ENCODE measurements at places on chromosomes 13 and 19.

DNA sequence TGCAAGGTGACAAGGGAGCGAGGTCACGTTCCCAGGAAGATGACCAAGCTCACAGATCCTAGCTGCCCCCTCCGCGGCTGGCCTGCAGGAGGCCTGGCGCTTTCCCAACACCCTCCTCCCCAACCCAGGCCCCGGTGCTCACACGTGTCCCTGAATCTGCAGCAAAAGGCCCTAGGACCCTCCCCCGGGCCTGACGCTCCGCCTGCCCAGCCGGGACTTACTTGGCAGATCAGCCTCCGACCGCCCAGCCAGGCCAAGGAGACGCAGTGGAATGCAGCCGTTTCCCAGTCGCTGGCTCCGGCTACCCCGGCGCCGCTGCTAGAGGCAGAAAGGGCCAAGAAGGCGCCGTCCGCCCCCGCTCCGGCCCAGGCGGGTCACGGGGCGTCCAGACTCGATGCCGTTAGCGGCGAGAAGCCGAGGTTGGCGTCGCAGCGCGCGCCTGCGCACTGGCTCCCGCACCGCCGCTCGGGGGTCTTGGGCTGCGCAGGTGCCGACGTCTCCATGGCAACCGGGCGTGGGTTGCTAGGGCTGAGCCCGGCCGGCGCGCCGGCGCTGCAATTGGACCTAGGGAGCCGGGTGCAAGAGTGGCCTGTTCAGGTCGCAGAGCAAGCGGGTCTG is at the start of gene PNMA8A:
PNMA8A (minus strand) TSS at position 448 of the 618 bp plus-strand sequence. CDS start 528 bp downstream, outside the sequence.
- peak; percentile 89 for DNase-seq

- no peak for DNase-seq
These were observed 1.7 kb upstream of the TLE5 start for GRCh38 chr19:3064011-3064330.

- no peak for DNase-seq
These were observed 56.4 kb upstream of the MRI1 start for GRCh38 chr19:13707915-13708314.

DNA sequence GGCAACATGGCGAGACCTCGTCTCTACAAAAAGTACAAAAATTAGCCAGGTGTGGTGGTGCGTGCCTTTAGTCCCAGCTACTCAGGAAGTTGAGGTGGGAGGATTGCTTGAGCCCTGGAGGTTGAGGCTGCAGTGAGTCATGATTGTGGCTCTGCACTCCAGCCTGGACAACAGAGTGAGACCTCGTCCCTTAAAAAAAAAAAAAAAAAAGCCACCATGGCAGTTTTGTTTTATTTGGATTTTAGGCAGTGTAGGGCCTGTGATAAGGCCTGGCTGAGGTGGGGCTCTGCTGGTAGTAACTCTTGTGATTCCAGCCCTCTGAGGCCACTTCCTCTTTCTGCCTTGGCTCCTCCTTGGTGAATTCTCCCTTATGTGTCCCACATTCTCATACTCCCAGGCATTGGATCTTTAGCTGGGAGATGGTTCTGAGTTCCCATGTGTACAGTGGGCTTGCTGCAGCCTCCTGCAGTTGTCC is 39.2 kb downstream of the GATAD2A start:
- DNase-seq: no peak

DNA sequence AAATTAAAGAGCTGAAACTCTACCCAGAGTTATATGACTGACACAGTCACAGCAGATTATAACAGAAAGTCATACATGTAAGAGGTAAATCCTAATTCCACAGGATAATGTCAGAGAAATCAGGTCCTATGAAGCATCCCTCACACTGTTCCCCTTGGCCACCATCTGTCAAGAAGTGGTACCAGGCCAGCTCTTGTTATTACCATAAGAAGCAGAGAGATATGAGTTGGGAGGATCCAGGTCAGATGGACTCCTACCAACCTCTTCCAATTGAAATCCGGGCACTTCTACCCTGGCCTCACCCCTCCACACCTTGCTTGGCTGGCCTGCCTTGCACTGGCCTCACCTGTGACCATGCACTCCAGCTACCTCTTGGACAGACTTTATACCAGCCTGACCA is 353.2 kb downstream of the DNAJC15 start:
- DNase-seq: no peak

- peak; percentile 96 for DNase-seq
These were observed 32.0 kb upstream of the TUBGCP3 start for GRCh38 chr13:112619730-112620631.

DNA sequence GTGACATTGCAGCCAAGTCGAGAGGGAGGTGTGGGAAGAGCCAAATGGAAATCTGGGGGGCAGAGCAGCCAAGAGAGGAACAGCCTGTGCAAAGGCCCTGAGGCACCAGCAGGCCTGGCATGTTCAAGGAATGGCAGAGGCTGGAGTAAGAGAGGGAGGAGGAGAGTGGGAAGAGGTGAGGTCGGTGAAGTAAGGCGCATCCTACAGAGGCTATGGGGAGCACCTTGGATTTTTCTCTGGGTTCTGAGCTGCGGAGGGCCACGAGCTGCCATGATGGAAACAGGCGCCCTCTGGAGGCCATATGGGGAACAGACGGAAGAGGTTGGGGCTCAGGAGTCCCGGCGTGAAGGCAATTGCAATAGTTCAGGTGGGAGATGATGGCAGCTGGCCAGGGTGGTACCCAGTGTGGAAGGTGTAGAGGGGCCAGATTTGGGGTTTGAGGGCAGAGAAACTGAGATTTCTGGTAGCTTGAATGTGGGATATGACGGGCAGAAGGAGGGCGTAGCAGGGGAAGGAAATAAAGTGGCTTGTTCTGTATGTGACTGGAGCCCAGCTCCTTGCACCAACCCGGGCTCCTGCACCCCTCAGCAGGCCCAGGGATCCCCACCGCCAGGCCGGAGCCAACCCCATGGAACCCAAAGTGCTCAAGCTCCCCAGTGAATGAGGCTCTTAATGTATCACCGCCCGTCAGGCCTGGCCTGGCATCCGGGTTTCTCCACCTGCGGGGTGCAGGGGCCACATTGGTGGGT is 20.5 kb upstream of the STRN4 start:
- DNase-seq: no peak

- DNase-seq: no peak
These were observed 1.2 kb upstream of the KATNAL1 start for GRCh38 chr13:30308548-30308947.

DNA sequence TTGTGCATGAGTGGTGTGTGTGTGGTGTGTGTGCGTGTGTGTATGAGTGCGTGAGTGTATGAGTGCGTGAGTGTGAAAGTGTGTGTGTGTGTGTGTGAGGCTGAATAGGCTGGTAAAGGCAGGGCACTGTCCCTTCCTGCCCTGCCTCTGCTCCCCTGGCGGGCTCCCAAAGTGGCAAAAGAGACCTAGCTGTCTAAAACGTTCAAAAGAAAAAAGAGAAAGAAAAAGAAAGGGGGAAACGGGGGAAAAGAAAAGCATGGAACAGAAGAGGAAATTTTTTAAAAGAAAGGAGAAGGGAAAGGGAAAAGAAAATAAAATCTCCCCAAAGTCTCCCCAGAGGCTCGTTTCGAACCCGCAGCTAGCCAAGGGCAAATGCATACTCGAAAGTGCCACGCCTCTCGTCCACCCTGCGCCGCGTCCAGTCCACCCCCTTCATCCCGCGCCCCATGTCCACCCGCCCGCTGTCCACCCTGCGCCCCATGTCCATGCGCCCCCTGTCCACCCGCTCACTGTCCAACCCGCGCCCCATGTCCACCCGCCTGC is 37.0 kb upstream of the FLT1 start:
- no peak for DNase-seq

DNA sequence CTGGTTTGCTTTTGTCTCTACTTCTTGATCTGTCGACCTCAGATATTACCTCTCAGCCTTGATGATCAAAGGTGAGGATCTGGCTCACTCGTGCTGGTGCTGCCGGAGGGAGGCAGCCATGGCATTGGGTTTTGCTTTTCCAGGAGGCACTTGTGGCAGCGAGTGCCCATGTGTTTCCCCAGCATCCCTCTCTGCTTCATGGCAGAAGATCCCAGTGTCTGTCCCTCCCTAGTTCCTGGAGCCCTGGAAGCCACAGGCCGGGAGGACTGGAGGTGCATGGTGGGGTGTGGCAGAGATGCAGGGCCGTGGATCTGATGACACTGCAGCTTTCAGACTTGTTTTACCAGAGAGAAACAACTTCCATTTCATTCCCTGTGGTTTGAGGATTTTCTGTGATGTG is 47.5 kb downstream of the ANKRD10 start:
- DNase-seq: no peak

DNA sequence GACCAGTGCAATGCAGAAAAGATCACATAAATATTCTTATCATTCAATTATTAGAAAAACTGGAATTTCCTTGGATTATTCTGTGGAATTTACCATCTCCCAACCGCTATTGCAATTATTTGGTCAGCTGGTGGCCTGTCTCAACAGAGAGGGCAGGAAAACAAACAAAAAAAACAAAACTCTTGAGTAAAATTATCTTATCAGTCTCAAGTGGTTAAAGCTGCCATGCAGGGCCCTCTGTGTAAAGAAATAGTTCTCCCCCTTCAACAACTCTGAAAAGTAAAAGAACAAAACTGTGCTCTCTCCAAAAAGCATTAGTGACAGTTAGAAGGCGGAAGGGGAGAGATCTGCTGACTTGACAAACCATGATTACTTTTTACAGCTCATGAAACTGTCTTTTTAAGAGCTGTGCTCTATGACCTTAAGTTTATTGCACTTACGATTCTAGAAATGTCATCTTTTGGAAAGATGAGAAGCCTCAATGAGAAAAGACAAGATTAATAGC is 152.3 kb downstream of the DLEU7 start:
- no peak for DNase-seq

- DNase-seq: no peak
These were observed 240.9 kb upstream of the SERP2 start for GRCh38 chr13:44132710-44133109.

DNA sequence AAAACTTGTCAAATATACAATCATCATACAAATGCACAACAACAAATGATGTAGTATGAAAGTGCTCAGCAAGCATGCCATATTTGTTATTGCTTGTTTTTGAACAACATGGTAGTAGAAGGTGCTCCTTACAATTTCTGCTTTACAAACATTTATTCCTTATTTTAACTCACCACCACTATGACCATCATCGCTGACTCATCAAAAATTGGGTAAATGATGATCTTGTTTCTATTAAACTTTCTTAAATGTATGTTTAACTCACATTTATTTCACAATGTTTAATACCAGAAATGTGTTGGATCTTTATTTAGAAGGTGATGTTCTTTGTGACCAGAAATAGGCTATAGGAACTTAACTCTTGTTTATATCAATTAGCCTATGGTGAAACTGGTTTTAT is 45.5 kb downstream of the KCNRG start:
- DNase-seq: no peak

DNA sequence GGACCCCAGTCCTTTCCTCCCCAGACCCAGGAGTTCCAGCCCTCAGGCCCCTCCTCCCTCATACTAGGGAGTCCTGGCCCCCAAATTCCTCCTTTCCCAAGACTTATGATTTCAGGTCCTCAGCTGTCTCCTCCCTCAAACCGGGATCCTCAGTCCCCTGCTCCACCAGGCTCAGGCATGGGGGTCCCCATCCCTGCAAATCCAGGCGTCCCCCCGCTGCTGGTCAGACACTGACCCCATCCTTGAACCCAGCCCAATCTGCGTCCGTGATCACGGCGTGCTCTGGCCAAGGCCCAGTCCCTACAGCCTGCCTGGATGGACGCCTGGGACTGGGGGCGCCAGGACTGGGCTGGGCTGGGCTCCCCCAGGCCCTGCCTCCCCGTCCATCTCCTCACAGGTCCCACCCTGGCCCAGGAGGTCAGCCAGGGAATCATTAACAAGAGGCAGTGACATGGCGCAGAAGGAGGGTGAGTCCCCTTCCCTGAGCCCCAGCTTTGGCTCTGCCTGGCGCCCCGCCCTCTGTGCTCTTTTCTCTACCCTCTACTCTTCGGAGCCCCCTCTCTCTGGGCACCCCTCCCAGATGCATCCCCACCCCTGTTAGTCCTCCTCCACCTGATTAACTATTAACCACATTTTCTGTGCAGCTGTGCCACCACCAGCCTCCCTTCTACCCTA is 672 bp downstream of the HPN start:
- DNase-seq: no peak

DNA sequence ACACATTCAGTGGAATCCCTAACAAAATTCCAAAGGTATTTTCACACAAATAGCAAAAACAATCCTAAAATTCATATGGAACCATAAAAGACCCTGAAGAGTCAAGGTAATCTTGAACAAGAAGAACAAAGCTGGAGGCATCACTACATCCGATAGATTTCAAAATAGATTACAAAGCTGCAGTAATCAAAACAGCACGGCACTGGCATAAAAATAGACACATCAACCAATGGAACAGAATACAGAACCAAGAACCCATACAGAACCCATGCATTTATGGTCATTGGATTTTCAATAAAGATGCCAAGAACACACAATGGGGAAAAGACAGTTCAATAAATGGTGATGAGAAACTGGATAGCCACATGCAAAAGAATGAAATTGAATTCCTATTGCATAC is 32.5 kb downstream of the ZNF566 start:
- DNase-seq: no peak

- peak; percentile 76 for DNase-seq
These were observed 41.1 kb downstream of the GPR12 start for GRCh38 chr13:26719356-26719945.

DNA sequence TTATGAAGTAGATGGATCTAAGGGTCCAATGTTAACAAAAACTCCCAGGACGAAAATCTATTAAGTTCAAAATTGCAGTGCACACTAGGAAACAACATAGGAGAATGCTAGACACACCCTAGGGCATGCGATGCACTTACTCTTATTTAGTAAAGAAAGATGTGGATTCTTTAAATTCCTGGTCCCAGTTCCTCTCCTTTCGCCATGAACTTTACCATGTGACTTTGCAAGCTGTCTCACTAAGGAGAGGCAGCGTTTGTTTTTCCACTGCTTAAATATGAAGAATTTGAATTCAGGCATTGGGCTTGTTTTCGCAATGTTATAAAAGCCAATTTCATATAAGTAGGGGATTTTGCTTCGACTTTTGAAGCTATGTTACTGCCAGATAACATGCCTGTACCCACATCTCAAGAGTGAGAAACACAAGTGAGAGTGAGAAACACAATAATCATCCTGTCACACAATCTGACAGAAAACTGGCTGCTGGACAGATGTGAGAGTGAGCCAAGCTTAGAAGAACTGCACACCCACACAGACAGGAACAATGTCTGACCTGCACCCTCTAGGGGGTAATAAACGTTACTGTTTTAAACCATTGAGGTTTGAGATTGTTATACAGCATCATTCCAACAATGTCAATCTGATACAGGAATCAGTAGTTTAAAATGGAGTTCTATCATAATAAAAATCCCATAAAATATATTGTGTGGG is 1308.4 kb downstream of the SLITRK5 start:
- DNase-seq: no peak

- no peak for DNase-seq
These were observed 10.0 kb downstream of the FNDC3A start for GRCh38 chr13:48985756-48986155.

- no peak for DNase-seq
These were observed 169.2 kb upstream of the TSHZ3 start for GRCh38 chr19:31518216-31519020.

DNA sequence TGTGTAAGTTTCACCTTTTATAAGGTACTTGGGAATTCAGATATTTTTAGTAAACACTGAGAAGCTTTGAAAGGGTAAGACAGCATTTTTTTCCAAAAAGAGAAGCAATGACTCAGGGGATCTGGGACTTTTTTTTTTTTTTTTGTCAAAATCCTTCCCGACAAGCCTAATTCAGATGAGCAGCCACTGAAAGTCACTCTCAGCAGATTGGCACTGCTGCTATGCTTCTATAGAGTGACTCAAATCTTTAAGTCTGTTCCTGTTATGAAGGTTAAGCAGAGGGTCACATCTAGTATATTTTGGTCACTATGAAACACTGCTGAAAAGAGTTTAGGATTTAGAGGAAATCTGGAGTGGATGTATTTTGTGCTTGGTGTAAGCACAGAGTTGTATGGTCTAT is 571.1 kb downstream of the MYO16 start:
- DNase-seq: no peak

- DNase-seq: no peak
These were observed 81.0 kb downstream of the PEG3 start for GRCh38 chr19:56759531-56759930.
